Activated gamma-delta T cell treated with Interleukin-2 at 50 U/mL for 16 hours (primary cell): ENCODE measurements at places on chromosomes 1 and 21.

GRCh38 chr1:58149271-58149812 lies 397.2 kb downstream of the OMA1 start:
- no peak for DNase-seq

GRCh38 chr21:16022116-16022515 lies 292.3 kb downstream of the USP25 start:
- no peak for DNase-seq

GRCh38 chr1:206503591-206504362 lies 3.6 kb upstream of the RASSF5 start:
- DNase-seq = peak; percentile 9

GRCh38 chr1:48442864-48443619 lies 29.0 kb downstream of the SPATA6 start:
- DNase-seq = no peak

- DNase-seq = no peak
Measured at GRCh38 chr1:61322769-61323168, 240.4 kb downstream of the NFIA start.

GRCh38 chr1:32780628-32781234 lies 36.4 kb downstream of the YARS1 start:
- DNase-seq = no peak

- DNase-seq = no peak
Measured at GRCh38 chr1:208030288-208031091, 119.6 kb upstream of the CD34 start.

- DNase-seq = no peak
Measured at GRCh38 chr21:21668198-21668597, 670.0 kb downstream of the NCAM2 start.

DNA sequence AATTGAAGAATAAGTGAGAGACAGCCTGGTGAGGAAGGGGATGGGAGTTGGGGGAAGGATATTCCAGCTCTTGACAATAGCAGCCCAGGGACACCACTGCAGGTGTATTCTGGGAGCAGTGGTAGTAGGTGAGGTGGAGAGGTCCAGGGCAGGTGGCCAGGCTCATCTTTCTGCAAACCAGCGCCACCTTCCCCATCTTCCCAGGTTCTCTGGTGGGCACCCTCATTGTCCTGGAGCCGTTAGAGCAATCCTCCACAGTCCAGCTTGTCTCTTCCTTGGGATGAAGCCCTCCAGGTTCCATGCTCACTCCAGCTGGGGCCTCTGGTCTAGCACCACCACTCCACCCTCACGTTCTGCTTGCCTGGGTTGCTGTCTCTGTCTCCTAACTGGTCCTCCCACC lies 97.0 kb downstream of the IER5 start:
- no peak for DNase-seq

DNA sequence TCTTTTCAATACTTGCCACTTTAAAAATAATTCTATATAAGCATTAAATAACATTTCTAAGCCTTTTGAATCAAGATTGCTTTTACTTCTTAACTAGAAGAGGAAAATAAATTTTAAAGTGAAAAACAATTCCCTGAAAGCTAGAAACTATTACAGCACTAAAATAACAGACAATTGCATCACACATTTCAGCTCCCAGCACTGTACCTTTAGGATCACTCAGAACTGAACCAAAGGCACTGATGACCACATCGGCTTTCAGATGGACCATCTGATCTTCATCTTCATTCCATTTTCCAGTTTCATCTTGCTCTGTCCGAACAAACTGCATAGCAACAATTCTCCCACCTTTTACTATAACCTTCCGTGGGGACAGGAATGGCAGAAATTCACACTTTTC lies 347.3 kb downstream of the DPYD start:
- no peak for DNase-seq

DNA sequence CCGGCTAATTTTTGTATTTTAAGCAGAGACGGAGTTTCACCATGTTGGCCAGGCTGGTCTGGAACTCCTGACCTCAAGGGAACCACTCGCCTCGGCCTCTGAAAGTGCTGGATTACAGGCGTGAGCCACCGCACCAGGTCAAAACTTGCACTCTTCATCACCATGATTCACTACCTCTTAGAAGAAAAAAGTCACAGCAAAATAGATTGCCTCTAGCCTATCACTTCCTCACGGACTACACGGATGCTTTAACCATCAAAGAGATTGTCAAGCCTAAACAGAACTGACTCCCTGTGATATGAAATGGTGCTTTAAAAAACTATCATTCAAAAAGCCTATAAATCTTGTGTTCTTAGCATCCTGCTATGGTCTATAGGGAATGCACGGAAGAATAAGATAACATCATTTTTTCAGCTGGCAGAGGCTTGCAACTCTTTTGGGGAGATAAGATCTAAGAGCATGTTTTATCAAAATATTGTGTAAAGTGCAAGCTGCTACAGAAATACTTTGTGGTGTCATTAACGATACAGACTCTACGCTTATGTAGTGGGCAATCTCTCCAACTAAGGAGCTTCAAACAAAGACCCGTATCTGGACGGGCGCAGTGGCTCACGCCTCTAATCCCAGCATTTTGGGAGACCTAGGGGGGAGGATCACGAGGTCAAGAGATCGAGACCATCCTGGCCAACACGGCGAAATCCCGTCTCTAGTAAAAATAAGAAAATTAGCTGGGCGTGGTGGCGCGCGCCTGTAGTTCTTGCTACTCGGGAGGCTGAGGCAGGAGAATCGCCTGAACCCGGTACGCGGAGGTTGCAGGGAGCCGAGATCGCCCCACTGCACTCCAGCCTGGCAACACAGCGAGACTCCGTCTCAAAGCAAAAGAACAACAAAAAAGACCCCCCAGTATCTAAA lies 966 bp downstream of the TFB2M start:
- no peak for DNase-seq

DNA sequence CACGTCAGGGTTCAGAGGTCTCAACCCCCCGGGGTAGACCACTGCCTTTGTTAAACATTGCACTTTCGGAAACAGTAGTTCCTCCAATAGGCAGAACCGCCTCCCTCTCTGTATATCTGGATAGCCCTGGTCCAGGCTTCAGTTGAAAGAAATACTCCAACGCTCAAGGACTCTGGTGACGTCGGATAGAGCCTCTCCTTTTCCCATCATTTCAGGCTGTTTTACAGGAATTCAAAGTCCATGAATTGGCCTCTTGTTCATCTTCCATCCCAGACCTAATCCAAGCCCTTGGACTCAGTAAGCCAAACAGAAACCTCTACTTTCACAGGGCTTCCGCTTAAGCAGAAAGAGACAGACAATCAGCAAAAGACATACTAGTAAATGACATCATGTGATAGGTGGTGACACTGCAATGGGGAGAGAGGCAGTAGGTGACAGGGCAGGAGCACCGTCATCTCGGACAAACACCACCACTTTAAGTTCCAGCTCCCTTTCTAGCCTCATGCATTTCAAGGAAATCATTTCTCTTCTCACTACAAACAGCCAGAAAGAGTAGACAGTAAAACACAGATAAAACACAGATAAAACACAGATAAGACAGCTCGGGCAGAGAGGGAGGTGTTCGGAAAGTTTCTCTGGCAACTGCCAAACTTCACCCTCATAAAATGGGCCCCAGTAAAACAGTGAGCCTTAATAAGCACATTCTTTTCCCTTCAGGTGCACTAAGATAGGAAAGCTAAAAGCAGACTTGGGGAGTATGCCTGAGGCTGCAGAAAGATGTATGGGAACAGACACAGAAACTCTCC lies 2.3 kb upstream of the PLA2G2A start:
- no peak for DNase-seq

- DNase-seq = no peak
Measured at GRCh38 chr1:203112475-203112874, 15.1 kb upstream of the ADORA1 start.
